Naive thymus-derived CD4-positive, alpha-beta T cell (primary cell): ENCODE measurements at places on chromosomes 6 and 20. TPM values are rescaled to one million over a fixed set of nuclear protein-coding genes. Genes with fewer than 3 reads are reported as not detected.
A peak's percentile ranks its signal among the peaks of the same experiment; 100 is the strongest.

DNA sequence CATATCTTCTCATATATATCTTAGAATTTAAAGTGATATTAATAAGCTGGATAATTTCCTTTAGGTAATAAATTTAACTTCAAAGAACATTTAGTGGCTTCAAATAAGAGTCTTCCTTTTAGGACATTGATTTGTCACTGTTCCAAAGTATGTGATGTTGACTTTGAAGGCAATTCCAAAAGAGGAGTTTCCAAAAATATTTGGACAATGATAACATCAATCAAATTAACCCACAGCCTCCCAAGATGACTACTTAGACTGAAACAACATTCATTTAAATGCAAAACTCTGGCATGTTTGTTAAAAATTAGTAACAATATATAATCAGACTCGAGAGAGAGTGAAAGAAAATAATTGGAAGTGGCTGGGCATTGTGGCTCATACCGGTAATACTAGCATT, 211.1 kb downstream of the OGFRL1 start:
- H3K4me1 ChIP-seq = no peaks in the 10 kb centered on the region
- no peak overlapping the region for H3K4me3 ChIP-seq
- no peak for DNase-seq

- no peaks in the 10 kb centered on the region for H3K27me3 ChIP-seq
- H3K27ac ChIP-seq = peak overlapping the region; percentile 51
- peaks cover 7% of the 10 kb centered on the region for H3K4me1 ChIP-seq
- H3K4me3 ChIP-seq = no peak overlapping the region
- peaks cover 62% of the 10 kb centered on the region for H3K36me3 ChIP-seq
Measured at GRCh38 chr20:63941282-63942081, 14.7 kb downstream of the UCKL1 start.

DNA sequence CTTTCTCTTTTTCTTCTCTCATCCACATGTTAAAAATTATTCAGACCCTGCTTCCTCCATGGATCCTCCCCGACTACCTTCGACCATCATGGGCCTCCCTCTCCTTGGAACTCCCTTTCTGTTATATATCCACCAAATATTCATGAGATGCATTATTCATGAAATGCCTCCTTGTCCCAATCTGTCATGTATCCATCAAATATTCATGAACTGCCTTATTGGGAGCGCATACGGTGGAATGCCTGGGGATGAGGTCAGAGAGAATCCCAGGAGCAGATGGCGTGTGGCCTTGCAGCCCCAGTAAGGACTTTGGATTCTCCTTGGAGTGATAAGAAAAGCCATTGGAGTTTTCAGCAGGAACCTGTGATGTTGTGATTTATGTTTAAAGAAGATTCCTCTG, 97.0 kb downstream of the NRN1 start:
- no peak for DNase-seq
- no peaks in the 10 kb centered on the region for H3K27me3 ChIP-seq
- no peaks in the 10 kb centered on the region for H3K4me1 ChIP-seq
- H3K27ac ChIP-seq = no peak overlapping the region

DNA sequence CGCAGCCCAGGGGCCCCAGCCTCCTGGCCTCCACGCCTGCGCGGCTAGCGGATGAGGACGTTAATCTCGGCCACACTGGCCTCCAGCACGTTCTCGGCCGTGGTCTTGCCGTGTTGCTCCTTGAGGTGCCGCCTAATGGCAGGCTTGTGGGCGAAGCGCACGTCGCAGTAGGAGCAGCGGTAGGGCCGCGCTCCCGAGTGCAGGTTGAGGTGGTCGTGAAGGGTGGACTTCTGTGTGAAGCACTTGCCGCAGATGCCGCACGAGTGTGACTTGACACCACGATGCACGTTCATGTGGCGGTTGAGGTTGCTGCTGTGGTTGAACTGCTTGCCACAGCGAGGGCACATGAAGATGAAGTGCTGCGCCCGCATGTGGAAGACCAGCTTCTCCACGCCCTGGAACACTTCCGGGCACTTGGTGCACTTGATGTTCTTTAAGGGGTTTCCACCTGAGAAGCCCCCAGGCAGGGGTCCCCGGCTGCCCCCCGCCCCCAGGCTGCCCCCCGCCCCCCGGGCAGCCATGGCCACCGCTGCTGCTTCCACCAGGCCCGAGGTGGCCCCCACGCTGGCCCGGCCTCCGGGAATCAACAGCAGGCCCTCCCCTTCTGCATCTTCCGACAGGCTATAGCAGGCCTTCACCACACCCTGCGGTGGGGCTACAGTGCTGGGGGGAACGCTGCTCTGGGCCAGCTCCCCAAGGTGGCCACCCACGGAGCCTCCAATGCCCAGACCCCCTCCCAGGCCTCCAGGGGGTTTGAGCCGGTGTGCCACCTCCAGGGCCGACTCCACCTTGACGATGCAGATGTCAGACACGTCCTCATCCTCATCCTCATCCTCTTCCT, 1.8 kb downstream of the ZBTB12 start:
- no peak for DNase-seq
- no peak overlapping the region for H3K4me3 ChIP-seq
- no peaks in the 10 kb centered on the region for H3K27me3 ChIP-seq
- H3K4me1 ChIP-seq = peaks cover 19% of the 10 kb centered on the region
- H3K27ac ChIP-seq = no peak overlapping the region

DNA sequence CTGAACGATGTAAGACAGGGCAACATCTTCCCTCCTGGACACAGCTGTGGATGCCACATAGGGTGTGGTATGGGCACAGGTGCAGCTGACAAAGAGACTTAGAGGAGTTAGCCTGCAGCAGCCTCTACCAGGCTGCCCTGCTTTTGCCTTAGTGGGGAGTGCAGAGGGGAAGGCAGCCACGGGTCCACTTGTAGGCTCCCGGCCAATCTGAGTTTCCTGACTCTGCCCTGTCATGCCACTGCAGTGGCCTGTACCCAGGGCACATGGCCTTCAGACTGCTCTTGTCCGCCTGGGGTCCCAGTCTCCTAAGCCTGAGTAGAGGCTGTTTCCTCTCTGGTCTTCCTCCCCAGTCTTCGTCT, 17.1 kb upstream of the CST9L start:
- H3K27me3 ChIP-seq = no peaks in the 10 kb centered on the region
- DNase-seq = no peak
- H3K4me1 ChIP-seq = no peaks in the 10 kb centered on the region
- H3K27ac ChIP-seq = no peak overlapping the region
- no peak overlapping the region for H3K4me3 ChIP-seq
- no peaks in the 10 kb centered on the region for H3K36me3 ChIP-seq

DNA sequence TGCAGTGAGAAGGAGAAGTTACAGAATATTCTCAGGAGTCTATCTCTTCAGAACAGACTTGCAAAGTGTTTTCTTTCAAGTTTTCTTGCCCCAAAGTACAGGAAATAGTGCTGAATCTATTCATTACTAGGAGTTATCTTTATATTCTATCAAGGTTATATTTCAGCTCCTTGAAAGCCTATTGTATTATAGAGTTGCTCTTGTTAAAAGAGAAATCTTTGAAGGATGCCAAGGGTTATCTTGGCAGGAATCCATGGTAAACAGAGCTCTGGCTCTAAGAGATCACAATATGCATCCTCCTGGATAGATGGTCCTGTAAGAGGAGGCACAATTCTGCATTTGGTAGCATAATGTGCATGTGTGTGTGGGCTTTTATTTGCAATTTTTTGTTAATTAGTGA, 21.2 kb upstream of the SNRPB2 start:
- H3K27ac ChIP-seq = no peak overlapping the region
- H3K27me3 ChIP-seq = no peaks in the 10 kb centered on the region
- no peak overlapping the region for H3K4me3 ChIP-seq

DNA sequence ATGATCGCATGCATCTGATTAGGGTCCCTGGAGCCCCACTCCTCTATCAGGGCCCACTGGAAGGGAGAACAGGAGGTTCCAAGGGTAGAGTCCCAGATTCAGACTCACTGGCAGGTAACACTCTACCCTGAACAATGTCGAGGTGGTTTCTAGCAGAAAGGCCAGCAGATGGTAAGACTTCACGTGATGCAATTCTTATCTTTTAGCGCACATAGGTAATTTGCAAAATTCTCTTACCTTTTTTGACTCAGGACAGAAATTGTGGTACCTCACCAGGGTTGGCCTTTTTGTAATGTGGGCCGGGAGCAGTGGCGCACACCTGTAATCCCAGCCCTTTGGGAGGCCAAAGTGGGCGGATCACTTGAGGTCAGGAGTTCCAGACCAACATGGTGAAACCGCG, 228.1 kb upstream of the JARID2 start:
- H3K4me3 ChIP-seq = no peak overlapping the region
- H3K4me1 ChIP-seq = no peaks in the 10 kb centered on the region
- no peaks in the 10 kb centered on the region for H3K27me3 ChIP-seq
- DNase-seq = no peak
- no peaks in the 10 kb centered on the region for H3K36me3 ChIP-seq

DNA sequence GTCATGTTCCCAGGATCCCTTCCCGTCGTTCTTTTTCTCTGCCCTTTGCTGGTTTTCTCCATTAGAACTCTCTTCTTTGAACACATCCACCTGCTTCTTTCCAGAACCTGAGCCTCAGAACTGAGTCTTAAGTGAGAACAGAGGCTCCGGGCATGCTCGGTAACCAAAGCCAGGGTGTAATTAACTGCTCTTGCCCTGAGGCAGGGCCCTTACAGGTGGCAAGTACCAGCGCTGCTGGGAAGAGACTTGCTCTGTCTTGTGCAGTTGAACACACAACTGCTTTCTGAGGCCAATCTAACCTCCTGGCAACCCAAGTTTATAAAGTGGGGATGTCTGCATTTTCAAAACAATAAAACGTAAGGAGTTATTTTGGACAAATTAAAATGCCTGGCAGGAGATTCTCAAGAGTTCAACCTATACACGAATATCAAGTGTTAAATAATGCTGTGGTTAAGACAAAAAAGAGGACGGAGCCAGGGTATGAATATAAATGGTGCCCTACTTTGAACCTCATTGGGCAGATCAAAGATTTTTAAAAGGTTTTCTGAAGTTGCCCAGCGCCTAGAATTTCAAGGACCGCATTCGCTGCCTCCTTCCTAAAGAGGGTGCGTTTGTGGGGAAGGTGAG, 12.4 kb upstream of the DEK start:
- H3K36me3 ChIP-seq = no peaks in the 10 kb centered on the region
- H3K4me1 ChIP-seq = no peaks in the 10 kb centered on the region
- H3K4me3 ChIP-seq = no peak overlapping the region
- H3K27ac ChIP-seq = no peak overlapping the region
- no peaks in the 10 kb centered on the region for H3K27me3 ChIP-seq

DNA sequence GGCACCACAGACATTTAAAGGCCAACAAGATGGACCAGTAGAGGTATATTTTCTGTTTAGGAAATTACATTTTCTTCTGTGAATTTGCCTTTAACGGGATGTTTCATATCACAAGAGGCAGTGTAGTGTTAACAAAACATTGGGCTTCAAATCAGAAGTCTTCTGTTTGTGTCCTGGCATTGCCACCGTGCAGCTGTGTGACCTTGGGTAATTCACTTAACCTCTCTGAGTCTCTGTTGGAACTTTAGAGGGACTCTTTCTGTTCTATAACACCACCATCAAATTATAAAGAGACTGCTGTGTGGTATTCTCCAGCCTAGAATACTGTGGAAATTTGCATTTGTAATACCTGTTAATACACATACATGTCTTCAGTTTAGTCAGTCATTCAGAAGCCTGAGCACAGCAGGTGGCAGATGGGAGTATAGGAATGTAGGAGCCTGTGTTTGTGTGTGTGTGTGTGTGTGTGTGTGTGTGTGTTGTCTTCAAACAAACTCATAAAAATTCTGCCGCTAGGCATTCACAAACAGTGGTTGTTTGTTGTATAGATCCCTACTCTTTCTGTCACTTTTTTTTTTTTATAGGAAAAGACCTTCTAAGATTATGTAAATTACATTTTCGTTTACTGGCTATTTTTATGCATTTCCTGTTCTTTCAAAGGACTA, 22.6 kb downstream of the UST start:
- H3K36me3 ChIP-seq = no peaks in the 10 kb centered on the region
- no peak for DNase-seq
- H3K27me3 ChIP-seq = no peaks in the 10 kb centered on the region

DNA sequence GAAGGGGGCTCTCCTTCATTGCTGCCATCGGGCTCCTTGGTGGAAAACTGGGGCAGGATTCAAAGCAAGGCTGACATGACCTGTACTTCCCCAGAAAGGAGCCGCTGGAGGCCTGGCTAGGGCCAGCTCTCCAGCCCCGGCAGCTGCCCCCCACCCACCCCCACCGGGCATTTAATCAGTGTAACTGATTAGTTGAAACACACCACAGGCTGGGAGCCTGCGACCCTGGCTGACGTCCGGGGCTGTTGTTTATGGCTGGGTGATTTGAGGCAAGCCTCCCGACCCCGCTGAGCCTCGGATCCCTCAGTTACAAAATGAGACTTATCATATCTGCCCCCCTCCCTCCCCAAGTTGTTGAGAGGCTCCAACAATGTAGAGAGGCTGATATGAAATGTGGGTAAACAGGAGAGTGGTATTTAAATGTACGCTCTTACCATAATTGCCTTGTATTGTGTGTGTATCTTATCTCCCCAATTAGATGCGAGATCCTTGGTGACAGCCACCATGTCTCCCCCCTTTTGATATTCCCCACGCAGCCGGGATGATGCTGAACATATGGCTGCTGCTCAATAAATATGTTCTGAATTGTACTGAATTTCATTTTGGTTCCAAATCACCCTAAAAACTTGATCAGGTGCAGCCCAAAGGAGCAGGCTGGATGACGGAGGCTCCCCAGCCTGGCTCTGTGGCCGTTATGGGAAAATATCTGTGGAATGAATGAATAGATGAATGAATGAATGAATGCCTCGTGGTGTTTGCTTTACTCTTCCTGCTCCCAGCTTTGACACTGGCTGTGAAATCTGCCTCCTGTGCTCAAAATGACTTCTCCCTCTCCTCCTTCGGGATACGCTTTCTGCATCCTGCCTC, 31.8 kb upstream of the APCDD1L start:
- H3K27me3 ChIP-seq = no peaks in the 10 kb centered on the region
- DNase-seq = no peak
- H3K27ac ChIP-seq = no peak overlapping the region
- H3K4me1 ChIP-seq = no peaks in the 10 kb centered on the region

DNA sequence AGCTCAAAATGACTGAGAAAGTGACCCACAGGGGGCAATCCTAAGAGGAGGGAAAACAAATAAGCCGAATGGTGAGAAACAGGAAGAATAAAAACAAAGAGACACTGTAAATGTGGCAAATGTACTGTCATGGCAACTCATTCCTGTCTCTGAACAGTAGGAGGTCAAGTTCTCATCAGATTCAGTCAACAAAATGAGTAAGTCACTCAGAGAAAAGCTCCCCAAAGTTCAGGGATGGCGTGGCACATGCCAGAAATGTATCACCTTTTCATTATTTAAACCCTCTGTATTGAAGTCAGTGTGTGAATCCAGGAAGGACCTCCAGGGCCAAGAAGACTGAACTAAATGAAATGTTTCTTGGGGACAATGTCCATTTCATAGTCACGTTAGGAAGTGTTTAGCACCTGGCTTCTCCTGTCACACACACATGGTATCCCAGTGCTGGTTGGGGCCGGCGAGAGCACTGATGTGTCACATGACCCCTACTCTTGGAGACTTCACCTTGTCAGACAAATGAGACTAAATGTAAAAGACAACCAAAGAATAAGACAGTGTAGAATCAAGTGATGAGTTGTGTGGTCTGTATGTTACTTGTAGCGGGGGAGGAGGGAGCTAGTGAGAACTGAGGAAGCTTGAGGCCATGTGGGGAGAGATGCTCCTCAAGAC, 20.7 kb downstream of the CNR1 start:
- H3K4me3 ChIP-seq = no peak overlapping the region
- H3K27ac ChIP-seq = no peak overlapping the region
- no peaks in the 10 kb centered on the region for H3K36me3 ChIP-seq
- H3K27me3 ChIP-seq = no peaks in the 10 kb centered on the region
- no peak for DNase-seq
- H3K4me1 ChIP-seq = no peaks in the 10 kb centered on the region

Gene BHLHE23
- total RNA-seq = not detected

Gene ZNF322
- 8.1 TPM for total RNA-seq

Gene KIF25
- total RNA-seq = not detected

Gene PRICKLE4
- not detected for total RNA-seq

Gene CST2
- not detected for total RNA-seq
